ENCODE measurements at places on chromosomes 11 and 22. TPM values are rescaled to one million over a fixed set of nuclear protein-coding genes. Genes with fewer than 3 reads are reported as not detected.

The NLRP14 gene
- under 0.01 TPM for total RNA-seq

The C22orf15 gene
- 0.31 TPM for total RNA-seq

The CHRNA10 gene
- 0.31 TPM for total RNA-seq

The FOLH1 gene
- not detected for total RNA-seq

The MRGPRE gene
- not detected for total RNA-seq

The KCNJ11 gene
- 0.10 TPM for total RNA-seq

The MS4A3 gene
- 0.31 TPM for total RNA-seq

The DNAJB7 gene
- total RNA-seq, result not detected

The RHOD gene
- total RNA-seq, result 0.21 TPM

The ACCSL gene
- total RNA-seq, result 0.10 TPM

The RGL4 gene
- total RNA-seq, result 9.2 TPM

The OR10G4 gene
- total RNA-seq, result not detected

The PATE2 gene
- not detected for total RNA-seq

The MUC15 gene
- total RNA-seq, result not detected

The MYOD1 gene
- not detected for total RNA-seq

The SORL1 gene
- total RNA-seq, result 216 TPM

The SPA17 gene
- total RNA-seq, result 1.7 TPM

The PEX16 gene
- total RNA-seq, result 24.5 TPM

The MICAL2 gene
- total RNA-seq, result 14.5 TPM

The HNRNPUL2 gene
- 13.3 TPM for total RNA-seq

The CHRM1 gene
- not detected for total RNA-seq

The LDHAL6A gene
- 0.10 TPM for total RNA-seq

The GRAMD1B gene
- 7.1 TPM for total RNA-seq

The SAA2 gene
- total RNA-seq, result 0.63 TPM

The FIBIN gene
- 0.10 TPM for total RNA-seq

The H19 gene
- total RNA-seq, result not detected

The GVQW3 gene
- total RNA-seq, result 1.7 TPM

The LRRC74B gene
- total RNA-seq, result not detected

The KRTAP5-8 gene
- not detected for total RNA-seq

The SLC6A5 gene
- total RNA-seq, result not detected

The OR2AG1 gene
- not detected for total RNA-seq

The TRPC6 gene
- 0.63 TPM for total RNA-seq

The LDHA gene
- 230 TPM for total RNA-seq
